ENCODE measurements at places on chromosomes 4 and X.

DNA sequence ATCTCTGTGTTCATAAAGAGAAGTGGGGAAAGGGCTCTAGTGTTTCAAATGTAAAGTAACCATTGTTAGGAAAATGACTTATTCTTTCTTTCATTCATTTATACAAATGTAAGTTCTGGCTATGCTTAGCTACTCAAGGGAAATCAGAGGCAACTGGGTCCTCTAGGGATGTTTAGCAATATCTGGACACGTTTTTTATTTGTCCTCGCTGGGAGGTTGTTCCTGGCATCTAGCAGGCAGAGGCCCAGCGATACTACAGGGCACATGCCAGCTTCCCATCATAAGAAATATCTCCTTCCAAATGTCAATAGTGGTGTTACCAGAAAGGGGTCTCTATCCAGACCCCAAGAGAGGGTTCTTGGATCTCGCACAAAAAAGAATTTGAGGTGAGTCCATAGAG lies 150.0 kb downstream of the VCX3A start:
- no peak for DNase-seq

GRCh38 chr4:128635141-128635954 lies 174.2 kb upstream of the JADE1 start:
- no peak for DNase-seq

GRCh38 chr4:169922632-169923276 lies 103.4 kb downstream of the MFAP3L start:
- no peak for DNase-seq

- no peak for DNase-seq
Observed at GRCh38 chr4:107044170-107044569, 8.1 kb upstream of the DKK2 start.

DNA sequence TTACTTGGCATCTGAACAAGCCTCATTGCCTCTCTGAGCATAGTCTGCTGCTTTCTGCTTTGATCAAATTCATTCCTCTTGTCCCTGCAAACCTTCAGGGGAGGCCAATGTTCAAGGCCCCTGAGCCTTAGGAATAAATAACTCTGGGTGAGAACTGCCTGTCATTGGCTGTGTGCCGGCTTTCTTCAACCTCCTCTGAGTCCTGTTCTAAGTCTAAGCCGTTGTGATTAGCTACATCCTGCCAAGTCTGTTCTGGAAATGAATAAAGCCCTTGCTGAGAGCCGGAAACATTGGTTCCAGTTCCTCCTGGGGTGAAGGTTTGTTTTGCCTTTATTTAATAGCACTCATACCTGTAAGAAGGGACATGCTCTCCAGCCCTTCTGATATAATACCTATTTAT lies 13.8 kb downstream of the RNF4 start:
- no peak for DNase-seq

- DNase-seq = no peak
Observed at GRCh38 chr4:55393461-55394320, 2.1 kb upstream of the TMEM165 start.

GRCh38 chr4:60743654-60744053 lies 456.5 kb upstream of the ADGRL3 start:
- DNase-seq = no peak

DNA sequence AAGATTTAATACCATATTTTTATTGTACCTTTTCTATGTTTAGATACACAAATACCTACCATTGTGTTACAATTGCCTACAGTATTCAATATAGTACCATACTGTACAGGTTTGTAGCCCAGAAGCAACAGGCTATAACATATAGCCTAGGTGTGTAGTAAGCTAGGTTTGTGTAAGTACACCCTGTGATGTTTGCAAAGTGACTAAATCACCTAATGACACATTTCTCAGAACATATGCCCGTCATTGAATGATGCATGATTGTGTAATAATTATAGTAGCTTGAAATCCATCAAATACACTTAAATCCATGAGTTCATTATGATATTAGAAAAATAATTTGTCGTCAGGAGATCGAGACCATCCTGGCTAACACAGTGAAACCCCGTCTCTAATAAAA lies 30.8 kb downstream of the GAB3 start:
- DNase-seq = no peak

Data from iPS-NIHi11 (cell line).